ENCODE measurements at places on chromosomes 5 and 9.

DNA sequence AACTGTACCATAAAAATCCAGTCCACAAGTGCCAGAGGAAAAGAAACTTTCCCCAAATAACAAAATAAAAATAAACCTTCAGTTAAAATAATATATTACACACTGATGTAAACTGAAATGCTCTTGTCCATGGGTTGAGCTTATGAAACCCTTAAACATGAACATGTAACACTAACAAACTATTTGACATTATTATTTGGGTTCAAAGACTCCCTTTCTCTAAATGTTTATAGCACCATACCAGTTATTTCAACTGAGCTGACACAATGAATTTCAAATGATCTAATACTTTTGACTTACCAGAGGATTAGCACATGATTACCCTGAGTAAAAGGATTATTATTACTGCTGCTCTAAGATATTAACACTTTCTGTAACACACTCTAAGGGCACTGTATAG, 251.1 kb downstream of the BNC2 start:
- no peak for DNase-seq

DNA sequence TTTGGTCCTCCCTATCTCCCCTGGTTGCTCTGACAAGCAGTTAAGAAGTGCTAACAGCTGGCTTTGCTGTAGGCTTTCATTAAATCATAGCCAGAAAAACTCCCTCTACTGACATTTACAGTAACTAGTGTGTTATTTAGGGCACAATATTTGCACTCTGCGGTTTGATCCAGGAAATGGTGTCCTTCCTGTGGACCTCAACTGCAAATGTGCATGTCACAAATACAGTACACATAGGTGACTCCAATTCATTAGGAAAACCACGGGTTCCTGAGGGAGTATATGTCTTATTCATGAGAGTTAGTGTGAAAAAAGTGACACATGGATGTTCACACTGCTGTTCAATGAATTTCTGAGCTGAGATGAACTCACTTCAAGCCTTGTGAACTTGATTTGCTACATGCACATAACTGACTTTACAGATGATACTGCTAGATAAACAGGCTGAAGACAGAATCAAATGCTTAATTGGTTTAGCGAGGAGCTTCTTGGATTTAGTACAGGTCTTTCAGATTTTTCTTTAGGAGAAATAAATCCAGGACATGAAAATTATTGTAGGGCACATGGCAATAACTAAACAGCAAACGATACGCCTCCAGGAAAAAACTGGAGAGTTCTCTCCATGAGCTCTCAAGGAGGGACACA, 281.5 kb downstream of the EFNA5 start:
- DNase-seq, result peak; percentile 84

- no peak for DNase-seq
Measured at GRCh38 chr5:176481711-176482110, 33.5 kb downstream of the FAF2 start.

DNA sequence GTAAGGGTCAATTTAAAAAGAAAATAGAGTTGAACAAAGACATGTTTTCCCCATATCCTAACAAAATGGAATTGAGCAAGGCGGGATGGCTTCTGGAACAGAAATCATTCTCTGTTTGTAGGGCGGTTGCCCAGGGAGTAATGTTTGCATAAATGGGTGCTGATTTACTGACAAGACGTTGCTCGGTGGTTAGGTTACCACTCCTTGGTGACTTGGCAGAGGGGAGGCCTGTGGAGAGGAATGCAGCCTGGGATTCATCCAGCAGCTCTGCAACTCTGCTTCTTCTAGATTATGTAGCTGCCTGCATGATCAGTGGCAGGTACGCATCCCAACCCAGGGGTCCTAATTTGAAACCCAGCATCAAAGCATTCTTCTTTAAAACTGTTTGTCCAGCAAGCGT, 200.2 kb downstream of the CFAP90 start:
- DNase-seq, result no peak

GRCh38 chr9:123687246-123687751, 242.6 kb downstream of the DENND1A start:
- DNase-seq, result peak; percentile 59

- DNase-seq, result no peak
Measured at GRCh38 chr9:34370970-34371880, 5.5 kb downstream of the MYORG start.

GRCh38 chr5:25064306-25064705, 419.5 kb upstream of the CDH10 start:
- DNase-seq, result no peak

- DNase-seq, result no peak
Measured at GRCh38 chr9:69535911-69536310, 136.3 kb downstream of the APBA1 start.

- no peak for DNase-seq
Measured at GRCh38 chr9:131194762-131195161, 69.4 kb downstream of the NUP214 start.

GRCh38 chr5:157990583-157991181, 131.7 kb upstream of the CLINT1 start:
- DNase-seq, result no peak

GRCh38 chr9:137037483-137037882, 5.6 kb upstream of the FUT7 start:
- DNase-seq, result no peak

DNA sequence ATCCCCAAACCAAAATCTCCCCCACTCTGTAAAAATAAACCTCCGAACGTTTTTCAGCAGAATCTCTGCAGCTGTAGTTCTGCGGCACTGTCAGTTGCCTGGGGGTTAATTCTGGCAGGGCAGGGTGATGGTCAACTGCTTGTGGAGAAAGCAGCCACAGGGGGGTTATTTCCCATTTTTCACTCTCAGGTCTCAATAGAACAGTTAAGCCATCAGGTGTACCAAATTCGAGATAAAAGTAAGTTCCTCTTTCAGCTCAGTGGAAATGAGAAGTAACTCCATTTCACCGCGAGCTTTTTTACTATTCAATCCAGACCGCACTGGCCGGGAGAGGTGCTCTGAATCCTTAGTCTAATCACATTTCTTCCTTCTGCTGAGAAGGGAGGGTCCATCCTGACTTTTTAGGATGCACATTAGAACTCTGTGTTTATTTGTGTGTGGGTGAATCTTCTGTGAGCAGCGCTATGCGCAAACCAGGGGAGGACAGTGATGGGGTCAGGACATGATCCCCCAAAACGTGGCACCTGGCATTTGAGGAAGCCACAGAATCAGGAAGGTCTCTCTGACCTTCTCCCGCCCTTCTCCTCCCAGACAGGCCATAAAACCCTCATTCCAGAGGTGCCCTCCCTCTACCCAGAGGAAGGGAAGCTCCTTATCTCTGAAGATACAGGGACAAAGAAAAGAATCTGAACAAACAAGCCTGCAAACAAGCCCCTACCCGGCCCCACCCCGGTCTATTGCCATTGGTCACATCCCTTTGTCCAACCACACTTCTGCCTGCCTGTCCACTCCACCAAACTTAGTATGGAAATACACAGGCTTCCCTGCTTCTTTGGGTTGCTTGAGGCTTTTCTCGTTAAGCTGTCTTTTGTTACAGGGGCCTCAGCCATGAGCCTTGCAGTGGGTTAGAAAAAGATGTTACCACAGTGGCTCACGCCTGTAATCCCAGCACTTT, 229.0 kb downstream of the ROR2 start:
- DNase-seq, result no peak

DNA sequence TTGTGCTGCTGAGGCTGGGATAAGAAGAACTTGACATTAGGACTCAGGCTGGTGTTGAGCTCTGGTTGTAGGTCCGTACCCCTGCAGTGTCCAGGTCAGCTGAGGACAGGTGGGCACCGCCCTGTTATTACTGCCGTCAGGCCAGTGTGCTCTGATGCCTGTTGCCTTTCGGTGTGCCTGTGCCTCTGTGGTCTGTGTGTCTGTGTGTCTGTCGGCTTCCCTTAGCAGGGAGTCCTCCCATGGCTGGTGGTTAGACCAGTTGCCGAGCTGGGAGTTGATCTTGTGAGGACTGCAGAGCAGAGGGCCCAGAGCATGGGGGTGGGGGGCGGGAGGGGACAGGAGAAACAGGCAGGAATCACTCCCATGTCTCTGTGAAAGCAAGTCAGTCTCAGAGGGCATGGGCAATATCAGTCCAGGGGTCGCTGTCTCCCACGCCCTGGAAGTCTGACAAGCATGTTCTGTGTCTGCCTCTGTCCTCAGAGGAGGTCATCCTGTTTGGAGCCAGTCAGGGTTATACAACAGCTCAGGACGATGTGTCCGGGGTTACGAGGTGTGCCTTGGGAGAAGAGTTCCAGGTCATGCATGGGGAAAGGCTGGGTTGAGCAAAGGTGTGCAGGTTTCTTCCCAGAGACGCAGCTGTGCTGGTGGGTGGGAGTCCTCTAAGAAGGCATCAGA, 67.3 kb upstream of the GARNL3 start:
- no peak for DNase-seq

DNA sequence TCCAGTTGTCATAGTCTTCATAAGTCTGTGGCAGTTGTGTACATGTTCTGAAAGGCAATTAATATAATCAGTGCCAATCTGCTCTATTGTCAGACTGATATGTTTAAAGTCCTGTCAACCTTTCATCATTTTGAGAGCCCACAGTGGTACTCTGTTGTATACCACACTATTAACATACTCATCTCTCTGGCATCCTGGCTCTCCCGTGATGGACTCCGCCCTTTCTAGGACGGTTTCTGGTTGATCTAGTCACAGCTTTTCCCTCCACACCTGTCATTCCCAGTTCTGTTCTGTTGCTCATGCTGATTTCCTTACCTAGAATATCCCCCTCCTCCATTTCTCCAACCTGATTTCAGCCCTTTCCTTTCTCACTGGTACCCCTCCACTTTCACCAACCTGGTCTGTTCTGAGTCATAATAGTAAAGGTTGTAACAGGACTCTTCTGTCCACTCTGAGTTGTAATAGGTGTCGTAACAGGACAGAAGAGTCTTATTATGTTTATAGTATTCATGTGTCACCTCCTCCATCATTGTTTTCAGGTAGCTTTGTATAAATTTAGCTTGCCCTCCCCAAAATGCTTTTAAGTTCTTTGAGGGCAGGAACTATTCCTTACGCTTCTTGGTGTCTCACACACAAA, 4.1 kb downstream of the PTCD2 start:
- no peak for DNase-seq

GRCh38 chr9:34337403-34337802, 8.0 kb downstream of the NUDT2 start:
- no peak for DNase-seq

GRCh38 chr9:130541533-130541932, 37.8 kb upstream of the FUBP3 start:
- DNase-seq, result no peak

- no peak for DNase-seq
Measured at GRCh38 chr5:142821733-142822487, 51.7 kb downstream of the ARHGAP26 start.

DNA sequence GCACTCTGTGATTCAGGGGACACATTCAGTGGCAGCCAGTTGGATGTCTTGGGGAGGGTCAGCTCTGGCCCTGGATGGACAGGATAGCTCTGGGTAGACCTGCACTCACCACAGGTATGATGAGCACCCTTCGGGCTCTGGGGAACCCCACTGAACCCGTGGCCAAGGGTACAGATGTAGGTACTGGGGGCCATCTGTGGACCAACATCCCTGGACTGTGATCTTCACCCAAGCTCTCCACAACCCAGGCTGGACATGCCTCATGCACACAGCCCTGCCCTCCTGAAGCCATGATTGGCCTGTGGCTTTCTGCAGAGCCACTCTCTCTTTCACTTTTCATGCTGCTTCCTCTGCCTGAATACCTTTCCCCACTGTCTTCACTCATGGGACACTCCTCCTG, 15.6 kb upstream of the ACSL6 start:
- DNase-seq, result no peak

- no peak for DNase-seq
Measured at GRCh38 chr5:76165711-76166374, 82.7 kb downstream of the SV2C start.

DNA sequence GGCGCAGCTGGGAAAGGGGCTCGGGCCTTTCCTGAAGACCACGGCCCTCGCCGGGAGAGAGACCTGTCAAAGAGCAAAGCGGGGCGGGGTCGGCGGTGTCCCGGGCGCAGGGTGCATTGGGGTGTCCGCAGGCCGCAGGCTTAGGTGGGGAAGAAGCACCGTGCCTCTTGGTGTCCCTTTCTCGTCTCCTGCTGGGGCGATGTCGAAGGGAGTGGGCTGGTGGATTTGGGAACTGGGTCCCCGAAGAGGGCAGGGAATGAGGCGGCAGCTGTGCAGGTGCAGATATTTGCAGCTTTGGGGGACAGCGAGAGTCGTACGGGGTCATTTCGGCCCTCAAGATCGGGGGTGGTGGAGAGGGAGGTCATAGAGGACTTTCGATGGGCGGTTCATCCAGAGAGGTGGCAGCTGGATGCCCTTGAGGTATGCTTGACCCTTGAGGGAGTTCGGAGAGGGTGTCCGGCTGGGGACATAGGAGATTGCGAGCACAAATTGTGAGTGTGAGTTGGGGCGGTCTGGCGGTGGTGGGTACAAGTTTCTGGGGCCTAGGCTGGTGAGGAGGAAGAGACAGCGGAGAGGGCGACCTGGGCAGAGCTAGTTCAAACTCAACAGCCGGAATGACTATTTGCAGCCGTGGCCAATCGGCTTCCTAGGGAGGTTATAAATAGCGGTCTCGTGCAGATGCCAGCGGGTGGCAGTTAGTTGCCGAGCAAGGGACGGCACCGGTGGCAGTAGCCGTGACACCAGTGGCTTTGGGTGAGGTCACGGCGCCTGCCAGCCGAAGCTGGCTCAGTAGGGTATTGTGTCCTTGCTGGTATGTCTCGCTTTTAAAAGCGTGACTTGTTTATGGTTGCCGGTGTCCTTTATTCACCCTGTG, 601 bp downstream of the NNT start:
- DNase-seq, result peak; percentile 77

DNA sequence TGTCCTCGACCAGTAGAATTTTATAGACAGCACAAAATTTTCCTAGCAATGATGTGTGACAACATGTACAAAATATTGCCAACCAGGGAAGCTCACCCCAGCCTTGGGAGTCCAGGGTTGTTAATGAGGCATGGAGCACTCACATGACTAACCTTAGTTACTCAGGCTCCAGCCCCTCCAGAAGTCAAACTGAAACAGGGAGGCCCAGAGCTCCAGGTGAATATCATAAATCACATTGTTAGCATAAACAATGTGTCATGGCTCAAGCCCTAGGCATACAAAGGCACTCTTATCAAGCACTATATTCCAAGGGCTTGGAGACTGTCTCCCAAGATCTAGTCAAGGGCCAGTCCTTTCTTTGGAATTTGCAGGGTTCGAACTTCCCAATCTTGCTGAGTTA, 44.4 kb downstream of the TNFAIP8 start:
- no peak for DNase-seq

All from tongue (tissue), 3 donors.